ENCODE measurements at places on chromosomes 6 and 20.
A peak's percentile ranks its signal among the peaks of the same experiment; 100 is the strongest.

- DNase-seq: no peak
Observed at GRCh38 chr6:140281236-140281635, 906.8 kb upstream of the CITED2 start.

DNA sequence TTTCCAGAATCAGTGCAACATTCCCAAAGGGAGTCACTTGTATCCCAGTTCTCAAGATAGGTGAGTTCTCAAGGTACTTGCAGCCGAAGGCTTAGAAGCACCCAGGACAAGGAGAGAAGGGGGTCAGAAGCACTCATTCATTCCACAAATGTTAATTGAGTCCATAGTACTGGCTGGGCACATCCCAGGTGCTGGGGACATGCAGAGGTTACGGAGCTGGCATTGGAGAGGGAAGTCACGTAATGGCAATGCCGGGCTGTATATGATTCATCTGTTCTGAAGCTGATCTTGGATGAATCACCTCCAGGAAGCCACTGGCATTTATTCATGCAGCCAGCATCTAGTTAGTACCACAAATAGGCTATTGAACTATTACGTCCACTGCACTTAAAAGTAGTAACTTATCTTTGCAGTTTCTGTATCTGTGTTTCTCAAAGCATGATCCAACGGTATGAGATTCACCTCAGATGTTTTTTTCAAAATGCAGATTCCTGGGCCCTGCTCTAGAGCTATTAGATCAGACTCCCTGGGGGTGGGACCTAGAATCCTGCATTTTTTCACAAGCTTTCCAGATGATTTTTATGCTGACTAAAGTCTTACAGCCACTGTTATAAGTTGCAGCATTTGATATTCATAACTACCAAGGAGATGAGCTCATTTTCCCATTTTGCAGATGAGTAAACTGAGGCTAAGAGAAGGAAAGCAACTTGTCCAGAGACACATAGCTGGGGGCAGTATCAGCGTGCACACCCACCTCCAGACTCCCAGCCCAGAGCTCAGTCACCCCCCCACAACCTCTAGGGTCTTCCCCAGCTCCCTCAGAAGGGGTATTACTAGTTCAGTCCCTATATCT lies 44.1 kb upstream of the ID1 start:
- DNase-seq: no peak

DNA sequence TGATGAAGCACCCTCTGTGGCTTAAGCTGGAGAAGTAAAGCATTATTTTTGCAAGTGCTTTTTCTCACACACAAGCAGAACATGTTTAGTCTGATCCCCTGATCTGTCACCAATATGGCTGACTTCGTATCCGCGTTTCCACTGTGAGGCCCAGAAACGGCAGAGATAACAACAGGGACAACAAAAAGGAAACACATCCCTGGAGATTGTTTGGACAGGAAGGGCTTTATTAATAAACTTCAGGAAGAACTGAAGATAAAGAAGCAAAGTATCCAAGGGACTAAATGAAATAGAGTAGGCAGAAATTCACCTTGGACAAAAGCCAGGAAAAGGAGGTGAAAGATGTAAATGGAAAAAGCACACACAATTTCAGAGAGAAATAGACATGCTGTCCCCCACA lies 49.2 kb downstream of the RARS2 start:
- DNase-seq: no peak

GRCh38 chr20:3092611-3093379 lies 8.3 kb upstream of the AVP start:
- DNase-seq: peak; percentile 36

DNA sequence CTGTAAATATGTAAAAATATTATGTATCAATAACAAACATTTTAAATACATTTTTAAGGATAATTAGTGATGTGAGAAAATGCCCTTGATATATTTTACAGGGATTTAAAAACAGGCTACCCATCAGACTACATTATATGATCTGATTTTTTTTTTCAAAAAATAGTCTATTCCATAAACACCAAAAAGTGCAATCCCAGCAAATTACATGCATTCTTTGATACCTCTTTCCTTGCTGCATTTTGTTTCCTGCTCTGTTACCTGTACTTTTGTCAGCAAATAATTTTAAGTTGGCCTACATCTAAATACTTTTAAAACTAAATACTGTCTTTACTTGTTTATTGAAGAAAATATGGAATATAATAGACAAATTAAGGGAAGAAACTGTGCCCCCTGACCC lies 306.2 kb upstream of the ARID1B start:
- DNase-seq: no peak

- DNase-seq: peak; percentile 21
Observed at GRCh38 chr6:219641-220198, 72.6 kb upstream of the DUSP22 start.

GRCh38 chr20:49612127-49612738 lies 44.3 kb upstream of the PTGIS start:
- DNase-seq: no peak

GRCh38 chr20:10982692-10983091 lies 308.9 kb upstream of the JAG1 start:
- no peak for DNase-seq

GRCh38 chr6:134537146-134537555 lies 219.2 kb upstream of the SGK1 start:
- DNase-seq: no peak

- no peak for DNase-seq
Observed at GRCh38 chr6:90219209-90219985, 77.2 kb downstream of the BACH2 start.

GRCh38 chr6:46715141-46715540 lies 20.0 kb downstream of the PLA2G7 start:
- no peak for DNase-seq

DNA sequence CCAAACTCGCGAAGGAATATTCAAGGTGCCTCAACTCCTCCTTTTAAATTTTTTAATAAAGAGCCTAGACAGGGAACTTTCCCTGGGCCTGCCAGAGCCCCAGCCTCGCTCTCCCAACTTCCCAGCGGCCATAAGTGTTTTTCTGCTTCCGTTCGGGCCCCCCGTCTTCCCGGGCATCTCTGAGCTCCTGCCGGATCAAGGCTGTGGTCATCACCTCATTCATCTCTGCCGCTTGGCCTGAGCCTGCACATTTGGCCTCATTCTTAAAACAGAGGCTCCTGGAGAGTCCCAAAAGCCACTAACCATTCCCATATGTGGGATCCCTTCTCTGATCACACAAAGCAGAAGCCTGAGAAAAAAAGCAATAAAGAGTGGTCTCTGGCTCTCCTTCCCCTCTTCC lies 969.1 kb upstream of the DEFB115 start:
- no peak for DNase-seq

DNA sequence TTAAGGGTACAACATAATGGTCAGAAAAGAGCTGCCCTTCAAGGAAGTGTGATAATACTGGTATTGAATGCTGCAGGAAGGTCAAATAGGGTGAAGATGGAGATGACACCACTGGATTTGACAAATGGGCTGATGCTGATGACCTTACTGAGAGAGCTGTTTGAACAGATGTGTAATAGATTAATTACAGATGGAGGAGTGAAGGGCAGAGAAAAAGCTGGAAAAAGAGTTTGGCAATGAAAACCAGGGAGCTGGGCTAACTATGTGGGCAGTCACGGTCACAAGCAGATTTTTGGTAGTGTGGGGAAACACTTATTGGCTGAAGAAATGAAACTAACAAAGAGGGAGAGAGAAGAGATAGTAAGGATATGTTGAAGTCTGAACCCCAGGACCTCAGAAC lies 83.6 kb upstream of the ENPP5 start:
- no peak for DNase-seq

DNA sequence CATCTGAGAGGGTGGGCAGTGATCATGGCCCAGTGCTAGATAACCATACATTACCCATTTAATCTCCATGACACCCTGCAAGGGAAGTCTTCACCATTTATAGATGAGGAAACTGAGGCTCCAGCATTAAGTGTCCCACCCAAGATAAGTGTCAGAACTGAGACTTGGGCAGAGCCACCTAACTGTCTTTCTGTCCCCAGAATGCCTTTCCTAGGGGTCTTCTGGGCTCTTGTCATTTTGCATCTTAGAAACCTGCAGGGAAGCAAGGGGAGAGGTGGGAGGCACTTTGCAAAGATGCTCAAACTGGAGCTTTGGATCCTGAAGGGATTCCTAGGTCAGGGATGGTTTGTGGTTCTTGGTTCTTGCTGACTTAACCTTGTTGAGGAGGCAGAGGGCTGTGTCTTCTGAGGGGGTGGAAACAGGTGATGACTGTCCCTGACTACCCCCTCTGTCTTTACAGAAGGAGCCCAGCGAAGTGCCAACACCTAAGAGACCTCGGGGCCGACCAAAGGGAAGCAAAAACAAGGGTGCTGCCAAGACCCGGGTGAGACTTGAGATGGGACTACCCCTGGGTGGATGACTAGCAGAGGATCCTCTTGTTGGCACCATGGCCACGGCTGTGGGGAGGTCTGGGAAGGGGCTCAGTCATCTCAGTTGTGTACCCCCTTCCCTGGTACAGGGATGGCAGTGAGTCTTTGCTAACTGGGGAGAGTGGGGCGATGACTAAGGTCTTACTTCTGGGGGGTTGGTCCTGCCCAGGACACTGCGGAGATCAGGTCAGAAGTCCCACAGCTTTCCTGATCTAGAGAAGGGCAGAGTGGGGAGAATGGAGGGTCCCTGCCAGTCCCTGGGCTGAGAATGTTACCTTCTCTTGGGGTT lies 5.8 kb downstream of the HMGA1 start:
- DNase-seq: no peak

DNA sequence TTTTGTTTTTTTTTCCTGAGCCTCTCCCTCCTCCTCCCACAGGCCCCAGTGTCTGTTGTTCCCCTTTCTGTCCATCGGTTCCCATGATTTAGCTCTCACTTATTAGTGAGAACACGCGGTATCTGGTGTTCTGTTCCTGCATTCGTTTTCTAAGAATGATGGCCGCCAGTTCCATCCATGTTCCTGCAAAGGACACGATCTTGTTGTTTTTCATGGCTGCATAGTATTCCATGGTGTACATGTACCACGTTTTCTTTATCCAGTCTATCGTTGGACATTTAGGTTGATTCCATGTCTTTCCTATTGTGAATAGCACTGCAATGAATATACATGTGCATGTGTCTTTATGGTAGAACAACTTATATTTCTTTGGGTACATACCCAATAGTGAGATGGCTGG lies 105.6 kb upstream of the NUP153 start:
- no peak for DNase-seq

- no peak for DNase-seq
Observed at GRCh38 chr6:157230910-157231309, 92.4 kb downstream of the TMEM242 start.

GRCh38 chr6:52499681-52500236 lies 77.1 kb downstream of the TRAM2 start:
- no peak for DNase-seq

- DNase-seq: peak; percentile 29
Observed at GRCh38 chr6:11350294-11350693, 117.8 kb upstream of the NEDD9 start.

DNA sequence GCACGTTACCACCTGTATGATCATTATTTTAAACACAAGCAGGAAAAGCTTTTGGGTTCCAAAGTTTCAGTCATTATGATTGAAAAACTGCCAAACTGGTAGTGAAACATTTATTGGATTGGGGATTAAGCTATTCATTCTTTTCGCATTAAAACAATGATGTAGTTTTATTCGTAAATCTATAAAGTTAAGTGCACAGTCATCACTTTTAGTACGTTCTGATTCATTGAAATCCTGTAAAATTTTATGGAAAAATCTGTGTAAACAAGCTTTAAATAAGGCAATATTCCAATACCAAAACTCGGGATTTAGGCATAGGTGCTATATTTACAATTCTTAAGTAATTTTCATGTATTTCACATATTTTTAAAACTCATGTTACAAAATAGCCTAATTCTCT lies 379.9 kb downstream of the PLCB1 start:
- DNase-seq: no peak

GRCh38 chr6:36068586-36068985 lies 41.0 kb downstream of the MAPK14 start:
- no peak for DNase-seq

GRCh38 chr6:6836609-6837406 lies 248.3 kb downstream of the LY86 start:
- no peak for DNase-seq

DNA sequence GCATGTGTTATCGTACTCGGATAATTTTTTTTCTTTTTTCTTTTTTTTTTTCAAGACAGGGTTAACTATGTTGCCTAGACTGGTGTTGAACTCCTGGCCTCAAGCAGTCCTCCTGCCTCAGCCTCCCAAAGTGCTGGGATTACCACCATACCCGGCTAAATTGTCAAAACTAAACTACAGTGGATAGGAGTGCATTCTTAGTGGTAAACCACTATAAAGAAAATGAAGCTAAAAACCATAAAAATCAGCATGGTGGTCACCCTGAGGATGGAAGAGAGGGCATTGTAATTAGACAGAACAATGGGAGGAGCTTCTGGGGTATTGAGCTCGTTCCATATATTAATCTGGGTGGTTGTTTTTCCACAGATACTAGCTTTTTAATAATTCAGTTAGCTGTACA lies 6.2 kb upstream of the ZNF318 start:
- no peak for DNase-seq

DNA sequence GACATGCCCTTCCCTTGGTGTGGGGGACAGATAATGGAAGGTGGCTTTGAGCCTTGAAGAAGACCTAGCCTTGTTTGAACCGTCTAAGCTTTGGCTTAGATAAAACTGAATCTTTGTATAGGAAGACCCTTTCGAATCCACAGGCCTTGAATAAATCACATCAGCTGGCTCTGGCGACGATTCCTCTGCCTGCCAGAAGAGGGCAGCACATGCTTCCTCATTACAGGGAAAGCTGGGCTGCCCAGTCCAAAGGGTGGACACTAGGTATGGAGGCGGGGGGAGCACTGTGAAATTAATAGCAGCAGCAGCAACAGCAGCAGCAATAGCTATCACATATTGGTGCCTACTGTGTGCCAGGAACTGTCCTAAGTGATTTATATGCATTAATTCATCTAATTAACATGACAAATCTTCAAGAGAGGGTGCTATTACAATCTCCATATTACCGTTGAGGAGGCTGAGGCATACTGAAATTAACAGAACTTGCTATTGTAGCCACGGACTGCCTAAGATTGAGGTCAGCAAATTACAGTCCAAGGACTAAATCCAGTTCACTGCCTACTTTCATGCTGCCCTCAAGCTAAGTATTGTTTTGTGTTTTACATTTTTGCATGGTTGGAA lies 85.1 kb downstream of the CLIC5 start:
- DNase-seq: peak; percentile 61

GRCh38 chr6:8983202-8983688 lies 547.9 kb upstream of the SLC35B3 start:
- DNase-seq: peak; percentile 42

GRCh38 chr6:81575442-81575841 lies 177.0 kb downstream of the TENT5A start:
- DNase-seq: no peak

DNA sequence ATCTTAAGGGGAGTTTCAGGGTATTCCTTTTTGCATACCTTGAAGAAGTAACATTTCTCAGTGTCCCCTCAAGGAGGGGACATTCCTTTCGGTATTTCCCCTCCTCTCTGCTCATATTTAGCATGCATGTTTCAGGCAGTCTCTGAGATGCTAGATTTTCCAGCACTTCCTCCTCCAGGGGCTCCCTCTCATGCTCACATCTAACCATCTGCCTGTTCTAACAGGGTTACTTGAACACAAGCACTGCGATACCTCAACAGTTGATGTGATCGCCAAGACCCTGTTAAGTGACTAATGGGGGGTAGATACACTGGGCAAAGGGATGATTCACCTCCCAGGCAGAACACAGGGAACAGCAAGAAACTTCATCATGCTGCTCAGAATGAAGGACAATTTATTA lies 12.9 kb upstream of the MCM3 start:
- peak; percentile 7 for DNase-seq

GRCh38 chr6:4336778-4337442 lies 201.5 kb upstream of the ECI2 start:
- no peak for DNase-seq

Measured in CD4-positive, alpha-beta T cell treated with Interleukin-12 subunit alpha and Interleukin-12 subunit beta, for 1 hour (primary cell).